Stimulated activated CD4-positive, alpha-beta T cell treated with anti-CD3 and anti-CD28 coated beads, Interleukin-12 subunit alpha, Interleukin-12 subunit beta, amount 100 ng/mL, for 4 hours (primary cell): ENCODE measurements at places on chromosomes 7 and 10.
A peak's percentile ranks its signal among the peaks of the same experiment; 100 is the strongest.

GRCh38 chr7:116534790-116535189, 10.0 kb downstream of the CAV1 start:
- DNase-seq, result no peak

DNA sequence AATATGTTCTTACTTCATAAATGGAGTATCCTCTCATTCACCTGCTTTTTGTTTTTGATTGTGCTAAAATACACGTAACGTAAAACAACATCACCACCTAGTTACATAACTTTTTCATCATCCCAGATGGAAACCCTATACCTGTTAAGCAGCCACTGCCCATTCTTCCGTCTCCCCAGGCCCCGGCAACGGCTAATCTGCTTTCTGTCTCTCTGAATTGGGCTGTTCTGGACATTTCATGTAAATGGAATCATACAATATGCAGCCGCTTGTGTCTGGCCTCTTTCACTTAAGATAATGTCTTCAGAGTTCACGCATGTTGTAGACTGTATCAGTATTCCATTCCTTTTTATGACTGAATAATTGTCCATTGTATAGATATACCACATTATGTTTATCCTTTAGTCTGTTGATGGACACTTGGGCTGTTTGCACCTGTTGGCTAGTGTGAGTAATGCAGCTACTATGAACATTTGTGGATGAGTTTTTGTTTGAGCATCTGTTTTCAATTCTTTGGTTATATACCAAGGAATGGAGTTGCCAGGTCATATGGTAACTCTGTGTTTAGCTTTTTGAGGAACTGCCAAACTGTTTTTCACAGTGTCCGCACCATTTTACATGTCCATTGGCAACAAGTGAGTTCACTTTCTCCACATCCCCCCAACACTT, 14.1 kb upstream of the SUN1 start:
- no peak for DNase-seq

DNA sequence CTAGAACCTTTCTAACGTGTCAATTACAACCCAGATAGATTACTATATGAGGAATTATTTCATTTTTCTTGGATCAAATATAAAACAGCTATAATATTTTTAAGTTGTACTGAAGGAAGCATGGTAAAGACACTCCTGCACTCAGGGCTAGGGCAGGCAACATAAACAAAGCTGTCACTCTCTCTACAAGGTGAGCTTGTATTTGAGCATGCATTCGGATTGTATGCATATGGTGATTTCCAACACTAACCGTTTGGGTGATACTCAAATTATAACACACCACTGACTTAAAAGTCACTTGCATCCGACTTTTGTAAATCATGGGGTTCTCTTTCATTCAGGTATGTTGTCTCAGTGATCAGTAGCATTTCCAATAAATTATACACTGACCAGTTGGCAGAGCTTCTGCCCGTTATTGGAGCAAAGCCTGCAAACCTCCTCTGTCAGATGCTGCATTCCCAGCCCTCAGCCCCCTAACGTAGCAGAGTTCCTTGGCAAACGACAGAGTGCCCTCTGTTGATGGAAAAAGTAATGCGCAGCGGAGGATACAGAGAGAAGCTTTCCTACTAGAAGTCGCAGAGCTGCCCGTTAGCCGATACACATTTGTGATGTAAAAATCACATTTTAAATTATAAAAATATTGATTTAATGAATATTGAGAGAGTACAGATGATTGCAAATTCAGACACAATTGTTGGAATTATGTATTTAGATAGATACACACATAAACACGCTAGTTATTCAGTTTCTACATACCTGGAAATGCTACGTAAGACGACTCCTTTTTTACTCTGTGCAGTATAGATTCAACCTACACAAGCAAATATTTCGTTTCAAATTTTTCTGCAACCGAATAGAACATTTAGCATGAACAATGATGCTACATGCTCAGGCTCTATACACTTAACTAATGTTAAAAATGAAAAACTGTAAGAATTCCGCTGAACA, 173.9 kb upstream of the SP4 start:
- DNase-seq, result peak; percentile 25

- DNase-seq, result no peak
Measured at GRCh38 chr7:44372560-44373417, 47.4 kb upstream of the CAMK2B start.

DNA sequence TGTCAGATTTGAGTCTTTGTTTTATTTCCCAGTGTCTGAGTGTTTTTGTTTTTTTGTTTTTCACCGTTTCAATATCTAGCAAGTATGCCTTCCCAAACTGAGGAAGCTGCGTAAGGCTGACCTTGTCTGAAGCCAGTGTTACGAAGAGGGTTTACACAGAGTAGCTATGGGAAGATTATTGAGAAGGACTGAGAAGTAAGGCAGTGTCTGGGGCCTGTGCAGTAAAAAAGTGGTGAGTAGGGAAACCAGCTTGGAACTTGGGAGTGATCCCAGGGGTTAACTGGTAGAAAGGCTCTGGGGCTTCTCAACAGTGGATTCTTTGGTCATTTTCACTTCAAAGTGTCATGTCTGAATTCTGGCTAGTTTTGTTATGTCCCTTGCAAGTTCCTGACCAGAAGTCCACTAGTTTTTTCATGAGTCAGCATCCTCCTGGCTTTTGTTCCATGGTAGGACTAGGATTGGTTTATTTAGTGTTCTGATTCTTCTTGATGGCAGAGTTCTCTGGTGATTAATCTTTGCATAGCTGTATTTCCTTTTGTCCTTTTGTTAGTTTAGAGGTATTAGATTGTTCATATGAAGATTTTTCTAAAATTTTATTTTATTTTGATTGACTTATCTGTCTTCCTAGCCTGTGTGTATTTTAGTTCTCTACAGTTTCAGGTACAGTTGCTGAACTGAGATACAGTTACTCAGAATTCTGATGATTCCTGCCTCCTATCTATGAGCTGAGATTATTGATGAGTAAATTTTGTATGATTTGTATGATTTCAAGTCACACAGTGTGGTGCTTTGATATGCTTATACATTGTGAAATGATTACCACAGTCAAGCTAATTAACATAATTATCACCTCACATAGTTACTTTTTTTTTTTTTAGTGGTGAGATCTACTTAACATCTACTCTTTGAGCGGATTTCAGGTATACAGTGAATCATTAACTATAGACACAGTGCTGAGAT, 19.0 kb downstream of the GARS1 start:
- no peak for DNase-seq

DNA sequence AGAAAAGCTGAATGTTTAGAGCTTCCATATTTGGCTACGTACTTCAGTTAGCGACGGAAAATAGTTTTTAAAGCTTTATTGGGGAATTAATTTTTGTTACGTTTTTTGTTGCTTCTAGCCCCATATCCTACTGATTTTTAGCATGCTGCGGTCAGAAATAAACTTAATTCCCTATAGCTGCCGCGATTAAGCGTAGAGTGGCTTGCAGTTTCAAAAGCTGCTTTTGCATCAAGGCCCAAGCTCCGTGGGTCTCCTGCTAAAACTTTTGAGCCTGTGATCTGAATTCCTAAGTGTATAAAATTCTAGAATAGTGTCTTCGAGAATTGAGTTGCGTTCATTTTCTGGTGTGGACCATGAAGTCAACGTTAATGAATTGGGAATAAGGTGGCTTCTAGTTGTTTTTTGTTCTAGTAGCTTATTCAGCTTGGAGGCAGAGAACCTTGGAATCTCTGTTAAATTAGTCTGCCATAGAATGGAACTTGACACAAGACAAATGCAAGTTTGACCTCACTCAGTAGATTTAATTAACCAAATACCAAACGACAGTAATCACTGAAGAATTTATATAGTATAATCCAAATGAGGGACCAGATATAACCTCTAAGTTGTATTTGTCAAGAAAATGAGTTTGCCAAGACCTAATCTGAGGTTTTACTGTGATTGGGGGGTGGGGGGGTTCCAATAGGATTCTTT, 977 bp downstream of the CALU start:
- DNase-seq, result no peak

- DNase-seq, result no peak
Measured at GRCh38 chr7:34486371-34486770, 171.6 kb upstream of the NPSR1 start.

DNA sequence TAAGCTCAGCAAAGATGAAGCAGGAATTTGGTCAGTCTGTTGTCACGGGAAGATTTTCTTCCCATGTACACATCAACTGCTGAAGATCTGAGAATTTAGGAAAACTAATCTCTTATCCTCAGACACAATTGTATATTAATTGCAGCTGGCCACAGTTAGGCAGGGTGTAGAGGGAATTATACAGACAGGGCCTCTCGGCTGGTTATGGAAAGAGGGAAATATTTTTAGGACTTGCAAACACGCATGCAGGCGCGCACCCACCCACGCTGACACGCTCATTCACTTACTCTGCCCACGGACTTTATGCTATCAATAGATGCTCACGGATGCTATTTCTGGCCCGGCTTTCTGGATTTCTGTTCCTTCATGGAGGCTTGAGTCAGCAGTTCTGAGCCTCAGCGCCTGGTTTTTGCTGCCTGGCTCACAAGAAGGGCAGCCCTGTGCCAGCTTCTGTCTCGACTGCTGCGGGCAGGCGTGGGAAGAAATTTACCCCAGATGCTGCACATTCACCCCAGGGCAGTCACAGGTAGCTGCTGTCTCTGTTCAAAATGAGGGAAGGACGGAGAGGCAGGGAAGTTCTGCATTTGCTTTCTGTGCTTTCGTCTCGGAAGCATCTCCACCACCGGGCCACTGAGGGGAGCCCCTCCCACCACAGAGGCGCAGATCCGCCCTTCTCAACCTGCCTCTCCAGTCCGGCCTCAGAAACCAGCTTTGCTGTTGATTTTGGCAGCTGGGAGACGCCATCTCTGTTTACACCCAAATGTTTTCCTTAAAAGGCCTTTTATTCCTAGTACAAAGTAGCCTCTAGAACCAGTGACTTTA, 116.3 kb upstream of the BTBD16 start:
- no peak for DNase-seq

DNA sequence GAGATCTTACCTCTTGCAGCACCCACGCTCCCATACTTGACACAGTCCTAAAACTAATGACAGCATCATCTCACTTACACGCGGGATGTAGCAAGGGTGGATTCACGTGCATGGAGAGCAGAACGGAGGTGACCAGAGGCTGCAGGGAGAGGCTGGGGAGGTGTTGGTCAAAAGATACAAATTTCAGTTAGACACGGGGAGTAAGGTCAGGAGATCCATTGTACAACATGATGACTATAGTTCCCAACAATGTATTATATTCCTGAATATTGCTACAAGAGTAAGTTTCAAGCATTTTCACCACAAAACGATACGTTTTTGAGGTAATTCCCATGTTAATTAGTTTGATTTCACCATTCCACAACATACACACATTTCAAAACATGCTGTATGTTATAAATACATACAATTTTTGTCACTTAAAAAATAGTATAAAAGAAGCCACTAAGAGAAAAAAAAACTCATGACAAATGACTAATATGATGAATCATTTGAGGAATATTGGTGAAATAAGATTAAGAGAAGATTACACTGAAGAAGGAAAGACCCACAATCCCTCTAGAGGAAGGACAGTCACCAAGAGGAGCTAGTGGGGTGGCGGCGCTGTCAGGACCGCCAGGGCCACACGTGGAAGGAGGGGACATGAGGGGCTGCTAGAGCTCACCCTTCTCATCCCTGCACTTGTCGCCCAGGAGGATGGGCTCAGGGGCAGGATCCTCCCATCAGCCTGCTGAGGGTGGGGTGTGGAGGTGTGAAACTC, 49.4 kb upstream of the EGFR start:
- no peak for DNase-seq

- DNase-seq, result no peak
Measured at GRCh38 chr10:14003517-14004184, 327.1 kb downstream of the FRMD4A start.

DNA sequence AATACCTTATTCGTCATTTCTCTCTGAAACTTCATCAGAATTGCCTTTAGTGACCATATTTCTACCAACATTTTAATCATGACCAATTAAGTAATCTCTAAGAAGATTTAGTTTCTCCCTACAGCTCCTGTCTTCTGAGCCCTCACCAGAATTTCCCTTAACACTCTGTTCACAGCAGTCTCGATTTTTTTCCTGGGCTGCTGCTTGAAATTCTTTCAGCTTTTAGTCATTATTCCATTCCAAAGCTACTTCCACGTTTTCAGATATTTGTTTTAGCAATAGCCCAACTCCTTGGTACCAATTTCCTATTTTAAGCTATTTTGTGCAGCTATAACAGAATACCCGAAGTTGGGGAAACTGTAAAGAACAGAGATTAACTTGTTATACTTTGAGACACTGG, 192.4 kb upstream of the DKK1 start:
- DNase-seq, result no peak

GRCh38 chr7:80659120-80660055, 20.9 kb downstream of the CD36 start:
- DNase-seq, result no peak

- peak; percentile 29 for DNase-seq
Measured at GRCh38 chr7:23680414-23681405, 711 bp downstream of the FAM221A start.

DNA sequence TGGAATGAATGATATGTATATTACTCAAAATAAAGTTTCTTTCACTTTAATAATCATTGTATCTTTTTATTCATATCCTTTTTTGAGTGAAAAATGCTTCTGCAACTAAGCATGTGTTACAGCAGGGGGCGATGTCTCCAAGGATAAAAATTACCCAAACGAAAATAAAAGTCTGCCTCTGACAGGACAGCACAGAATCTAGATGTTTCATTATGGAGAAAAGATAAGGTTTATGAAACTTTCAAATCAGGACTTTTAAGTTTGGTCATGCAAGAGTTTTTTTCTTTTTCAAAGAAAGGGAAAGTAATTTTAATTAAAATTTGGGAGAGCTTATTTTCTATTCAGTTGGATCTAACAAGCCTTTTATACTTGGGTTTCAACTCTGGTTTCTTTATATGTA, 48.4 kb downstream of the TES start:
- no peak for DNase-seq

- DNase-seq, result no peak
Measured at GRCh38 chr10:113022265-113022664, 72.2 kb downstream of the TCF7L2 start.

DNA sequence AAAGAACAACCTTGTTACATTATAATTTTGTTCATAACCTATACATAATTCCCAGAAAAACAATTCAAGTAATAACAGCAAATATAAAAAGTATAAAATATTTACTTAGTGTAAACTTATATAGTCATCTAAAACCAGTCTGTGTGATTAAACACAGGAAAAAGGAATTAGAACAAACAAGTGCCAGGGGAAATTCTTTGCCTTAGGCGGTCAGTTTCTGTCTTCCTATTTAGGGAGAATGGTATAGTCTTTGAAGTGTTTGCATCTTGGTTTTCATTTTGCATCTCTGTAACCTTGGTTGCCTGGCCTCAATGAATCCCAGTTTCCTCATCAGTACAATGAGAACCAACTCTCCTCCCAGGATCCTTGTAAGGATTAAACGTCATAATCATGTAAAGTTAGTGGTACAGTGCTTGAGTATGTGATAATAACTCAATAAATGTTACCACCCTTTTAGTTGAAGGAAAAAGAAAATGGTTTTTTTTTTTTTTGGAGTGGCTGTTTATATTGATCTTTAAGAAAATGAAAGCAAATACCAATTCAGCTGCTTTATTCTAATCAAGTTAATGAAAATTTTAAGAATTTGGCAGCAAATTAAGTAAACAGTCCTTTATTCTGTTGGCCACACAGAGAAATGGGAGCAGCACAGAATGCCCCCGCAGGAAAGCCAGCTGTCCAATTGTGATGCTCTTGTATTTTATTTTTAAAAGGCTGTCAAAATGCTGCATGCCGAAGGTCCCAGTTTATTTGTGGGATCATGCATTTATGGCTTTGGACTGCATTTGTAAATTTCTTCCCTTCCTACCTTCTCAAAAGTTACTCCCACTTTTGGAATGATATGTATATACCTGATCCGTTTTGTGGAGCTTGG, 61.8 kb downstream of the SHH start:
- no peak for DNase-seq
